GOT3 (cell line): ENCODE measurements at places on chromosomes 3 and 15.

DNA sequence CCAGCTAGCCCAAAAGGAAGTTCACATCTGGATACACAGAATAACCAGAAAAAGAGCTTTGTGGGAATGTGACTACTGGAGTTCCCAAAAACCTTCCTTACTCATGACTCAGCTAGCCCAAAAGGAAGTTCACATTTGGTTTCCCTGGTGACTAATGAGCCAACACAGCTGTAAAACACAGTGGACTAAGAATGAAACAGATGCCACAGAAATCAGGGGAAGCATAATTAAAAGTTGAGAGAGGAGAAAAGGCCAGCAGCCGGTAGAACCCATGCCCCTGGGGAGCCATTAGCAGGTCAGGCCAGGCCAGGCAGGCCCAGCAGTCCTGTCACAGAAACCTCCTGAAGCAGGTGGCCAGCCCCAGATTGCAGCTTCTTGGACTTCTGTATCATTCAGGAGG, 130.3 kb downstream of the GHSR start:
- DNase-seq, result no peak

GRCh38 chr3:5564278-5564666, 376.8 kb downstream of the EDEM1 start:
- no peak for DNase-seq

DNA sequence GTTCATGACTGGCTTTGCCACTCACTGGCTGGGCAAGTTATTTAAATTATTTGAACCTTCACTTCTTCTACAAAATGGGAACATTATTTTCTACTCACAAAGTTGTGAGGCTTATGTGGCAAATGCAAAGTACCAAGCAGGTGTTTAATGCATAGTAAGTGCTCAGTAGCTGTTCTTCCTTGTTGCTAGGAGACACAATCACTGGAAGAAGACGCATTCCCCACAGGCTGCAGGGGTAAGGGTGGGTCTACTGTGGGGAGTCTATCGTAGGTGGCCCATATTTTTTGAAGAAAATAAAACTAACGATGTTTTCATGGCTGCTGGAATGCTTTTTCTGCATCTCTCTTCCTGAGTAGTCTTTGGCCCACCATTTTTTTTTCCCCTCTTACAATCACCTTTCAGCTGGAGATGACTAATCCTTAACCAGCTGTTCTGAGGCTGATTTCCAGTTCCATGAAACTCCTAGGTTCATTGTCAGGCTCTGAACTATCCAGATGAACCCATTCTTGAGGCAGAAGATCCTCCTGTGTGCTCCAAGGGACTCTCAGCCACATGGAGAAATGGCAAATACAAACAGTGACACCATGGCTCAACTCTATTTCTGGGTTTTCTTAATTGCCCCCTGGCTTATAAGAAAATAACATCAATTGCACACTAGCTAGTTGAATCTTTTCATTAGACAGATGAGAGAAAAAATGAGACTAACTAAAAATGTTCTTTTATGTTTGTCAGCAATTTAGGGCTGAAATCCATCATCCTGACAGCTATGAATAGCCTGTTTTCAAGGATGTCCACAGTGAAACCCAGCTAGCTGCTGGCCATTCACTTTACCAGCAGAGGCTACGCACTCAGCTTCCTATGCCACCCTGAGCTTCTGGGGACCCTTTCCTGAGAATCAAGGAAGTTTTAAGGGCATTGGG, 108.3 kb upstream of the ETV5 start:
- no peak for DNase-seq

- no peak for DNase-seq
Measured at GRCh38 chr3:121707531-121708273, 41.8 kb downstream of the GOLGB1 start.

- DNase-seq, result no peak
Measured at GRCh38 chr15:30923429-30923828, 19.7 kb downstream of the FAN1 start.

DNA sequence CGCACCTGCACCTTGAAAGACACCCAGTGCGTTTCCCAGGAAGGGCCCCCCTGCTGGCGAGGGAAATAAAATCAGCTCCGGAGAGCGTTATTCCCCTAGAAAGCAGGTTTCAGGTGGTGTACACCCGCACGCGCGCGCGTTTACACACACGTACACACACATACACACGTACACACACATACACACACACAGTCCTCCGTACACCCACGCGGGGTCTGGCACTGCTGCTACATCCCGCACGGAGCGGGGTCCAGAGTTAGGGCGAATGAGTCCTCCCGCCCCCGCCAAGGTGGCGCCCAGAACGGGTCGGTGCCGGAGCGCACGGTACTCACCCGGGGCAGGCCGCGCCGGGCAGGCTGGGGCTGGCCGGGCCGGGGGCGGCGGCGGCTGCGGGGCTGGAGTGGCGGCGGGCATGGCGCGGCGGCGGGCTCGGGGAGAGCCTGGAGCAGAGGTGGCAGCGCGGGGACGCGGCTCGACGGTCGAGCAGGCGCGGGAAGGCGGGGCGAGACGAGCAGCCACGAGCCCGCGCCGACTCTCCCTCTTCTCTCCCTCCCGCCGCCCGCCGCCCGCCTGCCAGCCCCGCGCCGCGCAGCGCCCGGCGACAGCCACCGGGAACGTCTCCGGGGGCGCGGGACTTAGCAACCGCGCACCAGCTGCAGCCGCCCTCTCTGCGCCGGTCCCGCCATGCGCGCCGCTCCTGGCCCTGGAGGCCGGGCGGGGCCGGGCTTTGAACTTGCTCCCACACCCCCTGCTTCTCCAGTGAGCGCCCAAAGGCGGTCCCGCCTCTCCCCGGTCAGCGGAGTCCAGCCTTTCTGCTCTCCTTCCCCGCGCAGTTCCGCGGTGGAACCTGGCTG, at the start of gene DCLK3:
Gene DCLK3, minus strand, starts transcription at position 704 of the 854 bp plus-strand sequence. Its CDS starts 290 bp downstream, at position 414.
- DNase-seq, result no peak

- no peak for DNase-seq
Measured at GRCh38 chr3:16203671-16204629, 29.5 kb downstream of the GALNT15 start.

GRCh38 chr3:113136544-113136943, 74.8 kb upstream of the BOC start:
- no peak for DNase-seq

DNA sequence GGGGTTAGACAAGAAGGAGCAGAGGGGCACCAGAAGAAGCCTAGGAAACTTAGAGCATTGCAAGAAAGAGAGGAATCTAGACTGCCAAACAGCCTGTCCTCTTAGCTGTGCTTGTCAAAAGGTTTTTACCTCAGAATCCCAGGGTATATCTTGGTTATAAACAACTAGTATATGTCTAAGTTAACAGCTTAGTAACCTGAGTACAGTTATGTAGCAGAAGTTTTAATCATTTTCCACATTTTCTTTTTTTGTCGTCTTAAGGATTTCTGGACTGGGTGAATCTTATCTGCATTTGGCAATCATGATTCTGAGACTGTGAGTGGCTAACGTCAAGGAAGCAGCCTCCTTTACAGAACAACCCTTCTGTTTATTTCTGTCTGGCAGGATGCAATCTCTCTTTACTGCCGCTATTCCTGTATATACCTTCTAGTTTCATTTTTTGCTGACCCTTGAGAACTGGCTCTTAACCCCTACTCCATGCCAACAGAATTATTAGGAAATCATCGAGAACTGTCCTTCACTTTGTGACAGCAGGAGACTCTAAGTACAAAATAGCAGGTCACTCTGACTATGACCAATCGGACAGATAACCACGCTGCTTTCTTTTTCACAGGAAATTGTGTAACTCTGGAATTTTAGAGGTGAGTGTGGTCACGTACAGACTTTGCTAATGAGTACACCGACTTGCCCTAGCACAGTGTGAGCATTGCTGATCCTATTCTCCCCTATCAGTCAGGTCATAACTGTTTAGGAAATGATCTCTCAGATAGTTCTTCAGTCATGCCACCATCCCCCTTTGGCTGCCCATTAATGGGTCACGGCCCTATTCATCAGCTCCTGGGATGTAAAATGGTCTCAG, 3.3 kb upstream of the CP start:
- DNase-seq, result no peak

GRCh38 chr3:108100906-108101660, 10.3 kb upstream of the CD47 start:
- DNase-seq, result no peak
